Brain (organoid and tissue), 16 donors: ENCODE measurements at places on chromosomes 7 and 10. TPM values are rescaled to one million over a fixed set of nuclear protein-coding genes. Genes with fewer than 3 reads are reported as not detected.

UBE3C gene
- polyA plus RNA-seq, result 34.7 TPM

BLNK gene
- polyA plus RNA-seq, result 1.0 TPM

SP8 gene
- polyA plus RNA-seq, result 1.2 TPM

UCMA gene
- polyA plus RNA-seq, result not detected

PRLHR gene
- not detected for polyA plus RNA-seq

ENO4 gene
- 0.41 TPM for polyA plus RNA-seq

ADRA2A gene
- polyA plus RNA-seq, result 1.1 TPM

ZSCAN21 gene
- polyA plus RNA-seq, result 11.7 TPM

SND1 gene
- 139 TPM for polyA plus RNA-seq

MLXIPL gene
- polyA plus RNA-seq, result 4.0 TPM

VTI1A gene
- 11.3 TPM for polyA plus RNA-seq

ZNF239 gene
- 3.4 TPM for polyA plus RNA-seq
